ENCODE measurements at places on chromosomes 7 and 10.

DNA sequence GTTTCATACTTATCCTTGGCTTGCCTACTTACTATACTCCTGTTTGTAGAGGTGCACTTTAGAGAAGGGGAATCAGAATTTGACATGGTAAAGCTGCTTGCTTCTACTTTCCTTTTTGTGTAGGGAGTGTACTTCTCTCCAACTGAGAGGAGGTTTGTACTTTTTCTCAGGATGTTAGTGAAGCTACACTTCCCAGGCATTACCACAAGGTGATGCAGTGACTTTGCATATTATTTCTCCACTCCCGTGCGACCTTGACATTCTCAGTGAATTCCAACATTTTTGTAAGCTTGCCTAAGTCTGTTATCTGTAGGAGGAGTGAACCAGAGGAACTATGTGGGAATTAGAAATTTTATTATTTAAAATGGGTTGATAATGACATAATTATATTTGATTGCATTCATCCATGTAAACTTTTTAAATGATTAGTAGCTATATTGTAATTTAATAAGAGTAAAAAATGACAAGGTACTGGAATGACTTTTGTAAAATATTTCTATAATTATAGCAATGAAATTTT lies 5.2 kb downstream of the TAX1BP1 start:
- DNase-seq, result peak; percentile 74

DNA sequence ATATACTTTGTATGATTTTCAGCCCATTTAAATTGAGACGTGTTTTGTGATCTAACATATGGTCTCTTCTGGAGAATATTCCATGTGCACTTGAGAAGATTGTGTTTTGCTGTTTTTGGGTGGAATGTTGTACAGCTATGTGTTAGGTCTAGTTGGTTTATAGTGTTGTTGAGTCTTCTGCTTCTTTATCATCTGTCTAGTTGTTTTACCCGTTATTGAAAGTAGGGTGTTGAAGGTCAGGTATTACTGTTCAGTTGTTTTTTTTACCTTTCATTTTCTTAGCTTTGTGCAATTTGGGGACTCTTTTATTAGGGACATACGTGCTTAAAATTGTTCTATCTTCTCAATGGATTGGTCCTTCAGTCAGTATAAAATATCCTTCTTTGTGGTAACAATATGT lies 18.5 kb downstream of the SEPTIN7 start:
- DNase-seq, result no peak

GRCh38 chr10:89750441-89750840 lies 49.1 kb downstream of the KIF20B start:
- no peak for DNase-seq

DNA sequence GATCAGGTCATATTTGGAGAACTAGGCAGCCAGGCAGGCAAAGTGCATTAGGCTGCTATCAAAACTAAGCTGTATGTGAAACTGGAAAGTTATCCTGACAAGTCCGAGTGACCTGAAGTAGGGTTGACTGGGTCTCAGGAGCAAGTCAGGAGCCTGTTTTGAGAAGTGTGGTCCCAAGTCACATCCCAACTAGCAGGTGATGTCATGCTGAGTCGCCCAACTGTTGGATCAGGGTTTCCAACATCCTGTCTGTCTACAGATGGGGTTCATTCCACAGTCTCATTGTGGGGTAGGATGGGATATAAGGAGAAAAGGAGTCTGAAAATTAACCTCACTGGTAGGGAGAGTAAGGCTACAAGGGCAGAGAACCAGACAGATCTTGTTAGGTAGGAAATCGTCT lies 27.0 kb downstream of the SLC26A4 start:
- no peak for DNase-seq

DNA sequence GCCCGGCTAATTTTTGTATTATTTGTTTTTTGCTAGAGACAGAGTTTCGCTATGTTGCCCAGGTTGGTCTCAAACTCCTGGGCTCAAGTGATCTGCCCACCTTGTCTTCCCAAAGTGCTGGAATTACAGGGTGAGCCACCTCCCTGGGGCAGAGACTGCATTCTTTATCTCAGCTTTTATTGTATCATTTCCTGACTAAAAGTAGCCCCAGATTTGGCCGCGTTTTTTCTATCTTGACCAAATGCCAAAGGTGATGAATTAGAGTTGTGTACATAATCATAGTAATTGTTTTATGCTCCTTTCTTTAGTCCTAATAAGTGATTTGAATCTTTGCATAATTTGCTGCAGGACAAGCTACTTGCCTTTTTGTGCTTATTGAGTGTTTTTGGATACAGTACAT lies 3.1 kb upstream of the SMNDC1 start:
- DNase-seq, result no peak
